ENCODE measurements at places on chromosomes 13 and 19.

DNA sequence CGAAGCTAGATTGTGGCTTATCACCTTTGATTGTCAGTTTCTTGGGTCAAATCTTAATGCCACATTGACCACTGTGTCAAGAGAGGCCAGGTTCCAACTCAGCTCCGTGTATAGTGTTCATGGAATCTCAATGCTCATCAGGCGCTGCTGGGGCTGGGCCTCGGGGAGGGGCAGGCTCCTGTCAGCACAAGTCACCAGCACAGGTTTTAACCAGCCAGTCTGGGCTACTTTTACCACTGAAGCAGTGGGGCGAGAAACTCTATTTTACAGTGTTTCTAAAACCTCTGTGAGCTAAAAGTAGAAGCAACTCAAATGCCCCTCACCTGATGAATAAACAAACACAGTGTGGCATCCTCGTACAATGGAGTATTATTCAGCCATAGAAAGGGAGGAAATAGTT, 118.7 kb upstream of the GJB6 start:
- DNase-seq: no peak

GRCh38 chr19:4027146-4027545, 19.6 kb downstream of the PIAS4 start:
- no peak for DNase-seq

GRCh38 chr13:33296793-33297425, 11.4 kb upstream of the STARD13 start:
- no peak for DNase-seq

DNA sequence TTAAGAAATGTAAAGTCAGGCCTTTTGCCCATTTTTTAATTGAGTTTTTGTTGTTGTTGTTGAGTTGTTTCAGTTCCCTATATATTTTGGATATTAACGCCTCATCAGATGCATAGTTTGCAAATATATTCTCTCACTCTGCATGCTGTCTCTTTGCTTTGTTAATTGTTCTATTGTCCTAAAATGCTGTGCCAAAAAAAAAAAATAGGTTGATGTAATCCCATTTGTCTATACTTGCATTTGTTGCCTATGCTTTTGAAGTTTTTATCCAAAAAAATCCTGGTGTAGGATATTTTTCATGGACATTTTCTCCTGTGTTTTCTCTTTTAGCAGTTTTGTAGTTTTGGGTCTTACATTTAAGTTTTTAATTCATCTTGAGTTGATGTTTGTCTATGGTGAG, 163.3 kb upstream of the STARD13 start:
- no peak for DNase-seq

- no peak for DNase-seq
These were observed 322.5 kb upstream of the ZNF507 start for GRCh38 chr19:32022731-32023563.

GRCh38 chr19:18610556-18611326, 1.9 kb upstream of the TMEM59L start:
- no peak for DNase-seq

DNA sequence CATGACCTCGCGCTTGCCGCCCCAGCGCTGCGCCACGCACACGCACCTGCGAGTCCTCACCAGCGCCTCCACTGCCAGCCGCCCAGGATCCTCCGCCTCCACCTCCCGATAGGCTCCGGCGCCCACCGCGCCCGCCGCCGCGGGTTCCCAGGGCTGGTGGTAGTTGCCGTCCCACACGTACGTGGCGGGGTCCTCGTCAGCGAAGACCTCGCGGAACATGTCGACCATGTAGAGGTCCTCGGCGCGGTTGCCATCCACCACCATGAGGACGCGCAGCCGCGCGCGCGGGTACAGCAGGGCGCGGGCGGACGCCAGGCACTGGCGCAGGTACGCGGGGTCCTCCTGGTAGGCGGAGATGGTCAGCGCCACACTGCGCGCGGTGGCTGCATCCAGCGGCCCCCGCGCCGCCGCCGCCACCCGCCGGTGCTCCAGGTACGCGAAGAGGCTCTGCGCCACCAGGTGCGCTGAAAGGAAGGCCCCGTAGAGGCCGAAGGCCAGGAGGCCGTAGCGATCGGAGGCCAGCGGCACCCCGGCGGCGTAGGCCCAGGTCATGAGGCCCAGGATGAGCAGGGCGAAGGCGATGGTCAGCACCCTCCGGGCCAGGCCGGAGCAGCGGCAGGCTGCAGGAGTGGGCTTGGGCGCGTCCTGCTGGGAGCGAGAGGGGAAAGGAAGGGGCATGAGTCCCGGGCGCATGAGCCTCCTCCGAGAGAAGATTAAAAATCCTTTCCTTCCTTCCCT, 4.4 kb downstream of the HAS1 start:
- no peak for DNase-seq
